ENCODE measurements at places on chromosomes 5 and 9.

DNA sequence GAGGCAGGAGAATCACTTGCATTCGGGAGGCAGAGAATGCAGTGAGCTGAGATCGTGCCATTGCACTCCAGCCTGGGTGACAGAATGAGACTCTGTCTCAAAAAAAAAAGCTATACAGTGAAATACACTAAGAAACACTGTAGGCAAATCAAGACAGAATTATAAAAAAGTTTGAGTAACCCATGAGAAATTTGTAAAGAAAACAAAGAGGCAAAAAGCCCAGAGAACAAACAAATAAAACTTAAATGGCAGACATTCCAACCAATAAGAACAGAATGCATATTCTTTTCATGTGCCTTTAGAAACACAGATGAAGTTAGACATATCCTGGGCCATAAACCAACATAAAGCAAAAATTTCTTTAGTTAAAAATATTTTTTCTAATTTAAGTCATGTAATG, 30.6 kb downstream of the ZNF169 start:
- no peak for DNase-seq

GRCh38 chr5:88393716-88394535, 125.3 kb upstream of the TMEM161B start:
- DNase-seq, result no peak

DNA sequence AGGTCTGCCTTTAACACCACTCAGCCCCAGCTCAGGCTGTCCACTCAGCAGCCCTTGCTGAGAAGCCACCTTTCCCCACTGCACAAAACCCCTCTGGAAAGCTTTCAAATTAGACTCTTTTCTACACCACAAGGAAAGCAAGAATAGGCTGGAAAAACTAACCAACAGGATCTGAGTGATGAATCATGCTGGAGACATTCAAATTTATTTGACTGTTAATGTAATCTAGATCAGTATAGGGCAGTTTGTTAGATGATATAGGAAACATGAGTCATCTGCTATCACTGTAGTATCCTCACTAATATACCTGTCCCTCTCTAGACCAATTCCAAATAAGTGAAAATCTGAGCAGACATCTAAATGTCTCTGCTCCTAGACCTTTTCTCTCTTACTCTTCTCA, 127.8 kb upstream of the PAM start:
- no peak for DNase-seq

GRCh38 chr5:50325237-50325832, 115.8 kb downstream of the EMB start:
- no peak for DNase-seq

DNA sequence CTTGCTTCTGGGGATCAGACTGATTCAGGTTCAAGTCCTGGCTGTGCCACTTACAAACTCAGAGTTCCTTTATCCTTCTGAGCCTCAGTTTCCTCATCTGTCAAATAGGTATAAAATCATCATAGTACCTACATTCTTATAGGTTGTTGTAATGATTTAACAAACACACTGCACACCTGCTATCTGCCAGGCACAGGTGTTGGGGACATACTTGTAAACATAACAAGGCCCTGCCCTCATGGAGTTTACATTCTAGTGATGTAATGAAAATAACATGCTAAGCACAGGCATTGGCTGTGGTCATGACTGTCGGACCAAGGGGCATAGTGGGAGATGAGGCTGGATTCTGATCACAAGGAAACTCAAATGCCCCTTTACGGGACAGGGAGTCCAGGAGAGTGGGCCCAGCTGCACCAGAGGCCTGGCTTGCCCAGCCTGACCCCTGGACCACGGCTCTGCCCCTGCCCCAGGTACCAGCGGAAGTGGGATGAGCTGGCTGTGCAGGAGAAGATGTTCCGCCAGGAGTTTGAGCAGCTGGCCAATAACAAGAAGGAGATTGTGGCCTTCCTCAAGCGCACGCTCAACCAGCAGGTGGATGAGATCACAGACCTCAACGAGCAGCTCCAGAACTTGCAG, 2.3 kb downstream of the CFAP157 start:
- DNase-seq, result no peak

DNA sequence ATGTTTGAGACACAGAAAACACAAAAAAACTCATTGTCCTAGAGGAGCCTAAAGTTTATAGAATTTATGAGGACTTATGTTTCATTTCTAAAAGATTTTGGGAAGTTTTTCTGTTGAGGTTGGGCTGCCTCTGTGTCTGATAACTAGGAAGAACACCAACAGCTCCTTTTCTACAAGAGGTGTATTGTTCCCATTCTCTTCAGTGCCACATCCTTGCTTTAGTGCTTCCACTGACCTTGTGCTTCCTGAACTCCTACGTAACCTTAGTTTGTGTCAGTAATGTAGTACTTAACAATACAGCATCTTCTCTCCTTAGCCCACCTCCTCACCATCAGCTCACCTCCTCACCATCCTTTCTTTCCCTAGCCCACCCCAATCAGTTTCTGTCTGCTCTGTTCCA, 117.3 kb upstream of the TNC start:
- DNase-seq, result no peak

GRCh38 chr5:146732962-146733361, 145.6 kb downstream of the PPP2R2B start:
- DNase-seq, result no peak

GRCh38 chr9:36433386-36433785, 33.3 kb upstream of the RNF38 start:
- no peak for DNase-seq
